ENCODE measurements at places on chromosomes 12 and 14.

DNA sequence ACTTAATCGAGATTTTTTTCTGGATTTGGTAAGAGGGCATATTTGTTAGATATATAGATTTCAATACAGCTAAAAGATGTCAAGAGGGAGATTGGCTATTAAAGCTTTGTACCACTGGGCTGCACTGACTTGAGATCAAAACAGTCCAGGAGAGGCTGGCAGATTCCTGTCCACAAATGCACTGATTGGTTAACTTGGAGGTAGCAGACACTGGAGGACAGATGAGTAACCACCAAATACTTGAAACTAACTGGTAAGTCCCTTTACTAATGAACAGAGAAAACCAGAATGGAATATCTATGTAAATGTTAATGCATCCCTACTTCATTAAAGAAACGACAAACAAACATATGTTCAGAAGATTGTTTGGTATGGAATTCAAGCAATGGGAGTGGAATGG, 416.6 kb downstream of the LRIG3 start:
- no peak for DNase-seq

DNA sequence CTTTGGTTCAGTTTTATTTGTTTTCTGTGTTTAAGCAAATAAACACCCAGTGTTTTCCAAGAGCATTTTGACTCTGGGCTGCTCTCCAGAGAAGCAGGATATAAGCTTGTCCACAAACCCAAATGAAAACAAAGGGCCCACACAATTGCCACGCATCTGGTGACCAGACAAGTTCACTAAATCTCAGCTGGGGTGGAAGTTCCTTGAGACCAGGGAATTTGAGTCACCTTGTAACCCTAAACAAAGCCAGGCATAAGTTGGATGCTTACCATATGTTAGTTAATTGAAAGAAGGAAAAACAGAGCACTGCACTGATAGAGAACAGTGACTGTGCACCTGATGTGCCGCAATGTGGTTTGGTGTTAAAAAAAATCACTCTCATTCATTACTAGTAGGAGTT, 1.6 kb upstream of the TXNRD1 start:
- no peak for DNase-seq

DNA sequence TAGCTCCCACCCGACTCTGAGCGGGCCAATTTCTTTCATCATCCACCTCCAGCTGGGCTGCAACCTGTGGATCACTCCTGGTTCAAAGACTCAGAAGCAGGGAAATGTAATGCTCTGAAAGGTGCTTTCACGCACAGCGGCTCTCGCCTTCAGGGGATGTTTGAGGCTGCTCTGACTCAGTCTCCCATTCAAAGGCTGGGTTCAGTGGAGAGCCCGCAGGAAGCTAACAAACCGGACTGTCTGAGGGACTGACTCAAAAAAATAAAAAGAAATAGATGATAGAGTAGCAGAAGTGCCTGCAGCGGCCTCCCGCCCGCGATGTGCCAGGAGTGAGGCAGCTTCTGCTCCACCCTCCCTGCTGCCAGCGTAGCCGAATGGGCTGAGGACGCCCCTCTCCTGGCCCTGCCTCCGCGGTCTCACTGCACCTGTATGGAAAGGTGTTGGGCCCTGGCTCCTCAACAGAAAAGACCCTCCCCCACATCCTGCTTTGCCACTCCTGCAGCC, 98.0 kb downstream of the GCH1 start:
- DNase-seq = no peak

DNA sequence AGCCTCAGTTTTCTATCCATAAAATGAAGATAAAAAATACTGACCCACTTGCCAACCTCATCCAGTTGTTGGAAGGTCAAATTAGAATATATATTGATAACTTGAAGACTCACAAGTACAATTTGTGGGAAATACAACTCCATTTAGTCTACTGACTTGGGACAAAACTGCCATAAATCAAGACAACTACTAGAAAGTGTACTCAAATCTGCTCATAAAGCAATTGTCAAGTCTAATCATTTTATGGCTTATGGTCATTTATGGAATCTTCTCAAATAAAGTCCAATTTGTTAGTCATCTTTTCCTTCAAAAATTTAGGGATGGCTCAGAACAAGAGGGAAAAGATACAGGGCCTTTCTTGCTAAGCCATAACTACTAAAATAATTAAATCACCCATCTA, 7.0 kb downstream of the BTG1 start:
- no peak for DNase-seq

DNA sequence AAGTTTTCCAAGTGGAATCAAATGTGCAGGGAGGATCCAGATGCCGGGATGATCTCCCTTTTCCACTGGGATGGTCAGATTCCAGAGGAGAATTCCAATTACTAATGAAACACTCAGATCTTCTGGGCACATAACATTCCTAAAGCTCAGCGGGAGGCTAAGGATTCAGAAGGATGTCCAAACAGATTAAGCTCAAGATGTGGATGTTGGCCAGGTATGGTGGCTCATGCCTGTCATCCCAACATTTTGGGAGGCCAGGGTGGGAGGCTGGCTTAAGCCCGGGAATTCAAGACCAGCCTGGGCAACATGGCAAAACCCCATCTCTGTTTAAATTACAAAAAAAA, 62.0 kb upstream of the PNMA1 start:
- no peak for DNase-seq

GRCh38 chr14:76375947-76376404, at the start of gene ESRRB:
TSS of gene ESRRB (plus strand) at chr14:76376137. CDS start at chr14:76376402, 265 bp downstream.
- DNase-seq = no peak

DNA sequence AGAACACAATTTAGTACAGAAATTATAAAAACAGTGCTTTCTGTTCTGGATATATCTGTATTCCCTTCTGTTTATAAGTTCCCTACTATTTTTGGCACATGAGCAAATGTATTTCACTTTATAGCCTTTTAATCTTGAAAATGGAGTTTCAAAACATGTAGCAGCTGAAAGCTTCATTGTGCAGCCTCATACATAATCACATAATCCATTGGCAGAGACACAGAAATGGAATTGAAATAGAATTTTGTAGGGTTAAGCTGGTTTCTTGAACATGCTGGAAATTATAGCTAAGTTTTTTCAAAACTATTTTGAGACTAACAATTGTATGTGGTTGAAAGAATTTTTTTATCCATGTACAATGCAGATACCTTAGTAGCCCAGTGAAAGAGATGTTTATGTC, 614.3 kb upstream of the MDGA2 start:
- no peak for DNase-seq

- DNase-seq = no peak
Observed at GRCh38 chr12:80937391-80938238, at the start of gene LIN7A. TSS of gene LIN7A (minus strand) at chr12:80937934. CDS start at chr12:80937722, 212 bp downstream.

DNA sequence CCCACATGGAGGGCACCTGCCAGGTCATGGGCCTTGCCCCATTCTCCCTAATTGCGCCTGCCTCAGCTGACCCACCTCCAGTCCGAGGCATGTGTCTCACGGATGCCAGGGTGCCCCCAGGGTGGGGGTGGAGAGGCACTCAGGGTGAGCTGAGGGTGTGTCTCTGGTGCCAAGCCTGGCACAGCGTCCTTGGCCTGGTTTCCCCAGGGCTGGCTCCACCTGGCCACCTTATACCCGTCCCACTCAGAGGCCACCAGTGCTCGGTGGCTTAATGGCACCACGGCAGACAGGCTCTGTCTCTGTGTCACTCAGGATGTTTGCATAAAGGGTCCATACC, 33.6 kb upstream of the TDRD9 start:
- no peak for DNase-seq

- no peak for DNase-seq
Observed at GRCh38 chr12:113048716-113049127, 7.8 kb upstream of the DTX1 start.

DNA sequence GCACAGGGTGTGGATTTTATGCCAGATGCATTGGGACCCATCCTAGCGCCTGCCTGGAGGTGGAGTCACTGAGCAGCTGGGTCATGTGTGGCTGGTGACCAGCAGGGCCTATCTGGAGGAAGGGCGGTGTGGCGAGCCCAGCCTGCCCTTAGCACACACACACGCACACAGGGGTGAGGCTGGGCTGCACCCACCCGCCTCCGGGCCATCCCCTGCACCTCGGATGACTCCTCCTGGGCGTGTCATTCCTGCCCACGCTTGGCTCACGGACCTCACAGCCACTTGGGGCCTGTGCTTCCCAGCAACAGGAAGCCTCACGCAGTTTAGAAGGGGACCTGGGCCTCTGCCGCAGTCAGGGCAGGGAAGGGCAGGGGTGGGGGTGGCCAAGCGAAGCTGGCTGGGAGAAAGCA, 36.2 kb upstream of the FZD10 start:
- DNase-seq = no peak

DNA sequence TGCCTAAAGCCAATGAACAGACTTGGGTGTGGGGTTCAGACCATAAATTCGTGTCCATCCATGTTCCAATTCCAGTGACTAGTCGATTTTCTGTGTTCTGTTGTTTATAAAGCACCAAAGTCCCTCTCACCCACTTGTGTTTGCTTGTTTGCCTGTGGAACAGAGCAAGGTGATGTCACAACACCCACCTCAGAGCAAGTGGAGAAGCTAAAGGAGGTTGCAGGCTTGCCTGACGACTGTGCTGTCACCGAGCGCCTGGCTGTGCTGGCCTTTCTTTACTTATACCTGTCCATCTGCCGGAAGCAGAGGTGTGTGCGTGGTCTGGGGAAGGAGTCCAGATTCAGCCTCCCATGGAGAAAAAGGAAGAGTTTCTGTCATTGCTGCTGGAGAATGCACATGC, 6.0 kb downstream of the MVK start:
- no peak for DNase-seq

DNA sequence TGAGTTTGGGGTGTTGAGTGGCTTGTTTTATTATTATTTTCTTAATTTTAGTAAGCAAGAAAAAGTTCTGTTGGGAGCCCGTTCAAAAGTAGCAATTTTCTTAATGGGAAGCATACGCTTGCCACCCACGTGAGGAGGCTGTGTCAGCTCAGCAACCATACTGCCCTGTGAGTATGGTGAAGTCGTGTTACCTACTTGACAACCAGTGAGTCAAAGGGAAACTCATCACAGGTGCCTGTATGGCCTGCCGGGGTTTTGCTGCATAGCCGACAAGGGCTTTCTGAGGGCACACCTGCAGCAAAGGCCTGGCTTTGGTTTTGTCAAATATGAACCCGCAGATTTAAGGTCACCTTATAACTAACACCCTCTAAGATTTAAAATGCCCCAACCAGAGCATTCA, 31.1 kb downstream of the PITPNM2 start:
- no peak for DNase-seq

DNA sequence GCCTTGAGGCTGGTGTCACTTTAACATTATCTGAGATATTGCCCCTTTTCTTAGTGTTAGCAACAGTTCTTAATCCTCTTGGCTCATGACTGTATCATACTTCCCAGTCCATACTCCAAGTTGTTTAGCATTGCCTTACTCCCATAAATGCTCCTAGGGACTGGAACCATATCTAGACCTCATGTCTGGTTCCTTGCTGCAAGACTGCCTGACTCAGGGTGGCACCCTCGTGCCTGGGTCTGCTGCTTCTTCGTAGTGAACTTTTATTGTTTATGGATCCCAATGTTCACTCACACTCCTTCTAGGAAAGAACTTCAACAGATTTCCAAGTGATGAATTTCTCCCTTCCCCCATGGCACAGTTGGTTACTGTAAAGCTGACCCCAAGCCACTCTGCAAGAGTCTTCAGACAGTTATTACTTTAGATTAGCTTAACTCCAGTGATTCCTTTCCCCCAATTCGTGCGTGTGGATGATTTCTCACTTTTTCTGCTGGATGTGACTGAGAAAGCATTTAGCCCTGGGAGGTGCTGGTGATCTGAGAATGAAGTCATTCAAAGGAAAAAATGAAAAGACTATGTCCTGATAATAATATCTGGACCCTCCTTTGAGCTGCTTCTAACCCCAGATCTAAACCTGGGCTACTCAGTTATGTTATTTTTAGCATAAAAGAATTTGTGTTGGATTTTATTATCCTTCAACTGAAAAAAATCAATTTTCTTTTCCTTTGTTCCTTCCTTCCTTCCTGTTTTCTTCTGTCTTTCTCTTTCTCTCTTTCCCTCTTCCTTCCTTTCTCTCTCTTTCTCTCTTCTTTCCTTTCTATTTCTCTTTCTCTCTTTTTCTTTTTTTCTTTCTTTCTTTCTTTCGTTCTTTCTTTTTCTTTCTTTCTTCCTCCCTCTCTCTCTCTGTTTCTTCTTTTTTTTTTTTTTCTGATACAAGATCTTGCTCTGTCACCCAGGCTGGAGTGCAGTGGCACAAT, 47.5 kb upstream of the PPP1R12A start:
- no peak for DNase-seq

DNA sequence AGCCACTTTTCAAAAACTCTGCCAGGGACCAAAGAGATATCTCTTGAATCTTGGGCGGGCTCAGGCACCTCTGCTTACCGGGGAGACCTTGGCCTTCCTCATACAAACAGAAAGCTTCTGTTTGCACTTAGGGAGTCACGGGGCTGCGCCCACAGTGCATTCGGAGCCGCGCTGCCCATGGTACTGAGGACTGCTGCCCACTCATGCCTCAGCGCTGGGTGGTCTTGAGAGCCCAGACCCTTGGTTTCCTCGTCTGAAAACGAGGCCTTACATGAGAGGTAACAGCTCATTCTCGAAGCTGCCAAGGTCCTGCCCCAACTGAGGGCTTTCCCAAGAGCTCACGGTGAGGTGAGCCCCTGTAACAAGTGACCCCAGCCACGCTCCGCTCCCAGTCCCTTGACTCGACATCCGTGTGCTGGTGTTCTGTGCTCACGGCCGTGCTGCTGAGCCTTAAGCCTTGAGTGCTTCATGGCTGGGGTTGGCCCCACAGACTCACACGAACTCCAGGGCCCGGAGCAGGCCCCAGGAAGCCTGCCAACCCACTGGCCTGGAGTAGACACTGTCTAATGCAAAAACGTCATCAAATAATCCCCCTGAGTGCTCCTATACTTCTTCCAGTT, 47.4 kb upstream of the GPR68 start:
- no peak for DNase-seq

DNA sequence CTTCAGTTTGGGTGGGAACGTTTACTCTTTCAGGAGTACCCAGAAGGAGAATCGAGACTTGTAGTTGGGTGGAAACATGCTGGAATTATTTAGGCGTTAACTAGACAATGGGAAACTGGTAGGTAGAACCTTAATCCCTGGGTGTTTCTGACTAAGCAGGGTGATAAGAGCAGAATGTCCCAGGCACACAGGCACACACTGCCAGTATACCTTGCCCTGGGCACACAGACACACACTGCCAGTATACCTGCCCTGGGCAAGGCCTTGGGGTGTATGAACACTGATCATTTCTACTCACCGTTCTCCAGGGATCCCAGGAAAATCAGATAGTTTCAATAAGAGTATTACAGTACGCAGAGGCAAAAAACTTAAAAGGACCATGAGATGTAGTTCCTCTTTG, 115.5 kb downstream of the SNAPC1 start:
- no peak for DNase-seq

DNA sequence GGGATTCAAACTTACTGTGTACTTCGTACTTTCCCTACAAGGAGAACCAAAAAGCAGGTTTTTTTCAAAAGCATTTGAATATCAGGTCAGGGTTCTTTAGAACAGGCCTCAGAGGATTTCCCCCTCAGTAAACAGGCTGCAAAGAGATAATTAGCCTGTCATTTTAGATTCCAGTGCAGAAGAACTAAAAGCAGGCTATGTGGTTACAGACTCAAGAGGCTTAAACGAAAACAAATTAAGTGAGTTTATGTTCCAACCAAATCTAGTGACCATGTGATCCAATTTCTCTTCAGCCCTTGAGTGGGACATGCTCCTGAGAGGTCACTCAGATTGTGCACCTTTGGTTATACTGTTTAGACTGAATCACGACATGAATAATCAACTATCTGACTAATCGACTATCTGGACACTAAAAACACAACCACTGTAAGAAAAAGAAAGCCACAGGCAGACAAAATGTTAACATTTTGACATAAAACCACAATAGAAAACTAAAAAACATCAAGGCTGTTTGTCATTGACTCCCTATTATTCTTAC, 4.5 kb downstream of the TMED8 start:
- DNase-seq = no peak

- DNase-seq = no peak
Observed at GRCh38 chr12:115227137-115227615, 543.2 kb upstream of the TBX3 start.

All from omental fat pad (tissue), 4 donors.